ENCODE measurements at places on chromosomes 11 and 22.
A peak's percentile ranks its signal among the peaks of the same experiment; 100 is the strongest.

- peak; percentile 98 for DNase-seq
Measured at GRCh38 chr11:19398772-19399527, 158.2 kb upstream of the E2F8 start.

DNA sequence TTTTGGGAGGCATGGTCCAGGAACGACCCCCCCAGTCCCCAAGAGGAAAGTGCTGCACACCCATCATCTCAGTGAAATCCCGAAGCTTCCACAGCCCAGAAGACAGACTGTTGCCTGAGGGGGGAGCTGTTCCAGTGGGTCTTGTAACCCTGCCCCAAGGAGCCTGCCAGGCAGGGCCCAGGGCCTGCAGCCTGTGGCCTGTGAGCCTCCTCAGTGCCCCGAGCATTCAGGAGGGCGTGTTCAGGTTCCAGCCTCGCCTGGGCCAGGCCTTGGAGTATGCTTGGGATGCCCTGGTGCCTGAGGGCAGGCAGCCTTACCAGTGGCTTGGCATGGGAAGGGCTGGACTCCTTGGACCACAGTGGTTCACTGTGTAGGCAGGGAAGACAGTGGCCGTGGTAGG lies 18.0 kb upstream of the CABP2 start:
- DNase-seq = no peak

DNA sequence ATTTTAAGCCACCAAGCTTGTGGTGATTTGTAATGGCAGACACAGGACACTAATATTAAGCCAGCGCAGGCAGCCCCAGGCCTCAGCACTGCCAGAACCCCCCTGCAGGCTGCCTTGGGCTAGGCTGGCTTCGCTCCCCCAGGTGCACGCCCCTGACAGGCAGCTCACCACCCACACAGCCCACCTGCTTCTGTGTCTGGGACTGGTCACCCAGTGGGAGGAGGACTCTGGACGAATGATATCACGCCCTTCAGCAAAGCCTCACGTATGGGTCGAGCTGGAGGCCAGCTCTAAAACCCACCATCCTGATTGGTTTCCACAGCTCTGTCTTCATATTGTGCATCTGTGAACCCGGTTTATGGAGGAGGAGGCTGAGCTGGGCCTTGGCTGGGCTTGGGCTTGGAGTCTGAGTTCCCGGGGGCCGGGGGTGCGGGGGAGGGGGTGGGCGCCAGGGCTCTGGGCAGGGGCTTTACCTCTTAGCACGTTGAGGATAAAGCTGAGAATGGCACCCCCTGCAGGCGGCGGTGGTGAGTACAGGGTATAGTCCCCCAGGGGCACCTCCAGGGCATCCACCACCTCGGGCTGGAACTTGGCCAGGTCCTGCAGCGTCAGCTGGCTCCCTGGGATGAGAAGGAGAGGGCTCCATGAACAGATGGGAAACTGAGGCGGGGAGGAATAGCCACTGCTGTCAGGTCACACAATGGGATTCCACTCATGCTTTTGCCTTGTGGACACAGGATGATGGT lies 13.8 kb downstream of the GGT5 start:
- DNase-seq = no peak

DNA sequence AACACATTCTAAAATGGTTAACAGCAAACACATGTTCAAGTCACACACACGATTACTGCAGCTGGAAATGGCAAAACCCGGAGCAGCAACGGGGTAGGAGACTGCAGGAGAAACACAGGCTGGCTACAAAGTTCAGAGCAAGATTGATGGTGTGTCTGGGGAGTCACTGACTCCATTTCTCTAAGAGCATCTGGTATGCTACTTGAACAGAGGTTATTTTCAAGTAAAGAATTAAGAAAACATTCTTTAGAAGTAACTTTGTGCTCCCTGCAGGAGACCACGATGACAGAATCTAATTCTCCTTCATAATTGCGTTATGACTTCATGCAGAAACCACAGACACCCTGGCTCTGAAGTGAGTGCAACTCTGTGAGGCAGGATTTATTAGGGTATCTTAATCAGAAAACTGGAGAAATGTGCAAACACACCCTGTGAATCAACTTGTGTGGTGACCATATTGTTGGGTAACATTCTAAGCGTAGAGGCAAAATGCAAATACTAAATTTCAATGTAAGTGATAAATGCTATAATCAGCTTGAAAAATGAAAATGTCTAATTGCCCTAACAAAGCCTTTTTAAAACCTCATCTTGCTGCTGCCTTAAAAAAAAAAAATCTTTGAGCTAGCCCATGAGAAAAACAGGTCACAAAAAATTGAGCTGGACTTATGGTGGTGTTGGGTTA lies 303.0 kb downstream of the CADM1 start:
- peak; percentile 99 for DNase-seq

Data from fibroblast of lung (primary cell).